BJ (cell line): ENCODE measurements at places on chromosomes 6 and 20. TPM values are rescaled to one million over a fixed set of nuclear protein-coding genes. Genes with fewer than 3 reads are reported as not detected.

DNA sequence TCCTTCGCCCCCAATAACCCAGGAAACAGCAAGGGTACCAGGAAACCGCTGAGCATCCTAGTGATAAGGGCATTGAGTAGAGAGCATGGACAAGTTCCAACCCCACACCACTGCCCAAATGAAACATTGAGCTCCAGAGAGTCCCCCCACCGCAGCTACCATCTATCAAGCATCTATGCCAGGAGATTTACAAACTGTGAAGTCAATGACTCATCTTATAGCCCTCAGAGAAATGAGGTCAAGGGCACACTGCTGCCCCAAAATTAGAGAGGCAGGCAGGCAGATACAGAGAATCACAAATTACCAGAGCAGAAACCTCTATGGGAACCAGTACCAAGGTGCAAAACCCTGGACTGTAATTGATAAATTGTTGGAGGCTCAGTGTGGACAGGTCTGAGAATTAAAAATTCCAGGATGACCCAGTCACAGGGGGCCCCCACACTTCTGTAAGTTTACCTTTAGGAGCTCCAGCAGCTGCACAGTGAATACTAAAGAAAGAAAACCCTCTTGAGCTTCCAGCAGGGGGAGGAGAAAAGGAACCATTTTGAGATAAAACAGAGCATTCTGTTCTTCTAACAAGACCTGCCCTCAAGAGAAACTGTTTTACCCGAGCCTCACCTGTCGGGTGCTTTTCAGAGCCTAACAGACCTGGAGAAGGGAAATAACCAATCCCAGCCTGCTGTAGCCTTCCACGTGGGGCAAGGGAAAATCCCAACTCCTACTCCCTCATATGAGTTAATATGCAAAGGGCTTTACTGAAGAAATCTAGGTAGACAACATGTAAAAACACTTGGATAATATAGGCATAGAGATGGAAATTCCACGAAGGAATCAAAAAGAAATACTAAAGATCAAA, 118.0 kb upstream of the ARID1B start:
- DNase-seq = no peak

DNA sequence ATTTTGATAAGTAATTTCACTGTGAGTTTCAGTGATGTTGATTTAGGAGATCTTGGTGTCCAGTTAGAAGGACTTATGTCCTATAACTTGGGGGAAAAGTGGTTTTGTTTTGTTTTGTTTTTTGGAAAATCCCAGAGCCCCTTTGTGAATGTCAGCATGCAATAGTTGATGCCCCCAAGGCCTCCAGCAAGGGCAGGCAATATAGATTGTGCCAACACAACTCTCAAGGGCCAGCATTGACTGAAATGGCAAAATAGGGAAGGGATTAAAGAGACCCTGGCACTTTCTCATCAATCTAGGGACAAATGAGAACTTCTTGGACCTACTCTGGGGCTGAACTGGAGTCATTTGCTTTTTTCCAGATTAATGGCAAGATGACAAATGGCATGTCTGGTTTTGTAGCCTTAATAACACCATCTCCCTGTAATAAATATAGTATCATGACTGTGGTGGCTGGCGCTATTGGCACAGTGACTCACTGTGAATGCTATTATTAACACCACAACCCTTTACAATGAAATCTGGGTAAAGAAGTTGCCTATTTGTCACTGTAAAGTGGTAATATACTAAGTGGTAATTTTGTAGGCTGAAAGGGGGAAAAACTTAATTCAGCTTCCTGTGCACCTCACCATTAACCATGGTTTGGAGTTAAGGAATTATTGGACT, 51.8 kb downstream of the ABRACL start:
- no peak for DNase-seq

Gene CLDN20
- polyA plus RNA-seq = not detected in 2 replicates

Gene WFDC11
- not detected in 2 replicates for polyA plus RNA-seq

Gene C6orf58
- 0.06 TPM in 1 of 2 replicates, not detected in the other for polyA plus RNA-seq
